ENCODE measurements at places on chromosomes 3 and 15.

DNA sequence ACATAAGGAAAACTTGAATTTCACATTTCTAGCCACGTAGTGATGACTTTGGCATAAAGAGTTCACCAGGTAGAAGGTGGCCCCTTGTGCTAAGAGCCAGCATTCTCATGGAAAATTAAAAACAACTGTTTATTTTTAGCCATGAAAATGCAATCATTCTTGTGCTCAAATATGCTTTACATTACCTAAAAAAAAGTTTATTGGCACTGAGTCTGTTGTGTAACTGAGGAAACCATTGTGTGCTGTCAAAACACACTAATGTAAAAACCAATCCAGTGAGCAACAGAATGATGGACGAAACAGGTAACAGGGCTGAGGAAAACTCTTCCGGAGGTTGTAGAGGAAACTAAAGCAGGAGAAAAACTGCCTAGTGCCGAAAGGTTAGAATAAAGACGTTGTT lies 287.0 kb upstream of the TMC3 start:
- no peak for DNase-seq

DNA sequence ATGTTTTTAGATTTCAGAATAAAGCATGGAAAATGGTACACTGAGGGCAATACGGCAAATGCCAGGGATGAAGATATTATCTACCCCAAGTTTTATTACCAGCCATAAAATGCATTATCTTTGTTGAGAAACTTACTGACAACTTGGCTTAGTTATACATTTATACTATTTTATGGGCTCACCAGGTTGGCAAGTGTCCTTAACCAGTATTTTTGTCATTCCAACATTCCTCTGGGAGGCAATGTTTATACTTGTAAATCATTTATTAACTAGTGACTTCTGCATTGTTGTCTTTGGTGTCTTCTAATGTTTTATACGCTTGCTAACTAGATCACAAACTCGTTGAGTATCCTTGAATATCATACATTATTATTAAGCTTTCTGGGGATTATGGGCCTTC lies 18.0 kb upstream of the ADGRG7 start:
- no peak for DNase-seq

- no peak for DNase-seq
Measured at GRCh38 chr3:78268087-78268486, 1228.2 kb downstream of the ROBO2 start.

DNA sequence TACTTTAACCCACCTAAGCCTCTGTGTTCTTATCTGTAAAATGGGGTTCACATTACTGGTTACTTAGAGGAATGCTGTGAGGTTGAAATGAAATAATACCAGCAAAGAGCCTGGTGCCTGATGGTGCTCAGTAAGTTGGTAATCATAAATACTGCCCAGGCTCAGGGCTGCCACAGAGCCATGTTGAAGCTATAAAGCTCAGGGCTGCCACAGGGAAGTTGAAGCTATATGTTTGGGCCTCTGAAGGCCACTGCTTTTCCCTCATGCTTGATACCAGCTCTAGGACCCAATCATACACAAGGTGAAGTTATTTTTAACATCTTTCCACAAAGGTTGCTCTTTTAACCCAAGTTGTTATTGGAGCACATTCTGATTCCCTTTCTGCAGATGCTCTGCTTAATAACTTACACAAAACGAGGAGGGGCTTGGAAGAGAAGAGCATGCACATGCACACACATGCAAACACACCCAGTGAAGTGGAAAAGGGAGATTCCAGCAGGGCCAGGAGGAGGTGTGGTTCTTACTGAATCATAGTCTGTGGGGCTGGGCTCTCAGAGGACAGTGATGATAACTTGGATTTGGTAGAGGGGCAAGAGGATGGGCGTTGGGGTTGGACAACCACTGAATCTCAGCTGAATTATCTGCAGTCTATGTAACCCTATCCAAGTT lies 17.4 kb downstream of the PARP14 start:
- no peak for DNase-seq

DNA sequence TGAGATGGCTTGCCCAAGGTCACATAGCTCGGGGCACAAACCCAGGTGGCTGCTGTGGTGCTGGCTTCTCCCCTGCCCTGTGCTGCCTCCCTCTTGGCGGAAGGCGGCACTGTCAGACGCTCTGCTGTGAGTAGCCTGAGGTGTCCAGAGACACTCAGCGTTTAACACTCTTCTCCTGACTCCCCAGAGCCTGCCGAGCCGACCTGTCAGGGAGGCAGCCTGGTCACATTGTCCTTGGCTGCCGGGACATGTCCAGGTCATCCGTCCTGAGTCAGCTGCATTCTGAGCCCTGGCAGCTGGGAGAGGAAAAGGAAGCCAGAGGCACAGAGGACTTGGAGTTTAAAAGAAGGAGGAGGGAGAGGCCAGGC lies 4.7 kb downstream of the LMAN1L start:
- no peak for DNase-seq

DNA sequence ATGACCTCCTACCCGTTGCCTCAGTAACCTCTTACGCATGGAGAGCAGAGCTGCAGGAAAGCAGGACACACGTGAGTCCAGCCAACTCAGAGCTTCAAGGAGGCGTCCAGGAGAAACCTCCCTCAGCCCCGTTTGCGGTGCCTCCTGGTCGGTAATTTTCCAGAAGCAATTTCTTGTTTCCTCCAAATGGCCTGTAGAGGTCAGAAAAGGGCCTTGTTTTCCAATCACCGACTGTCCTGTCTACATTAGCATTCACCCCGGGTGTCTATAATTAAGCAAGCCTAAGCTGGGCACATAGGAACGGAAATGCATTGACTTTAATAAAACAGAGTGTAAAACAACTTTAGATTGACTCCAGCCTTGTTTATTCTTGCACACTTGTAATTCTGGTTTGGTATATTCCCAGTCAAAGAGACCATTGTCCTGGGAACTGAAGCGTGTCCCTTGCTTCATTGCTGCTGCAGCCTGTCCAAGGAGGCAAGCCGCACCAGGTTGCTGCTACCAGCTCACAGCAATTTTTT lies 836.2 kb downstream of the AGBL1 start:
- peak; percentile 76 for DNase-seq

DNA sequence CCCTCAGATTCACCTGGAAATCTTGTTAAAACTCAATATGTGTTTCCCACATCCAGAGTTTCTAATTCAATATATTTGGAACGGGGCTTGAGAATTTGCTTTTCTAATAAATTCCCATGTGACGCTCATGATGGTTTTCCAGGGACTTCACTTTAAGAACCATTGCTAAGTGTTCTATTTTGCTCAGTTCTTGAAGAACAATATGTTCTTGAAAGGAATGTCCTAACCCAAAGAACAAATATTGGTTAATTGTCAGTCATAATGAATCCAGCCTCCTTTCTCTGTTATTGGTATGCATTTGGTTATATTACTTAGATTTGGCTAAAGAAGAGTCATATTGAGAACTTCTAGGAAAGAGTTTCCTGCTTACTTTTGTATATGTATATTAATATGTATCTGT lies 4.4 kb upstream of the PLSCR2 start:
- no peak for DNase-seq

DNA sequence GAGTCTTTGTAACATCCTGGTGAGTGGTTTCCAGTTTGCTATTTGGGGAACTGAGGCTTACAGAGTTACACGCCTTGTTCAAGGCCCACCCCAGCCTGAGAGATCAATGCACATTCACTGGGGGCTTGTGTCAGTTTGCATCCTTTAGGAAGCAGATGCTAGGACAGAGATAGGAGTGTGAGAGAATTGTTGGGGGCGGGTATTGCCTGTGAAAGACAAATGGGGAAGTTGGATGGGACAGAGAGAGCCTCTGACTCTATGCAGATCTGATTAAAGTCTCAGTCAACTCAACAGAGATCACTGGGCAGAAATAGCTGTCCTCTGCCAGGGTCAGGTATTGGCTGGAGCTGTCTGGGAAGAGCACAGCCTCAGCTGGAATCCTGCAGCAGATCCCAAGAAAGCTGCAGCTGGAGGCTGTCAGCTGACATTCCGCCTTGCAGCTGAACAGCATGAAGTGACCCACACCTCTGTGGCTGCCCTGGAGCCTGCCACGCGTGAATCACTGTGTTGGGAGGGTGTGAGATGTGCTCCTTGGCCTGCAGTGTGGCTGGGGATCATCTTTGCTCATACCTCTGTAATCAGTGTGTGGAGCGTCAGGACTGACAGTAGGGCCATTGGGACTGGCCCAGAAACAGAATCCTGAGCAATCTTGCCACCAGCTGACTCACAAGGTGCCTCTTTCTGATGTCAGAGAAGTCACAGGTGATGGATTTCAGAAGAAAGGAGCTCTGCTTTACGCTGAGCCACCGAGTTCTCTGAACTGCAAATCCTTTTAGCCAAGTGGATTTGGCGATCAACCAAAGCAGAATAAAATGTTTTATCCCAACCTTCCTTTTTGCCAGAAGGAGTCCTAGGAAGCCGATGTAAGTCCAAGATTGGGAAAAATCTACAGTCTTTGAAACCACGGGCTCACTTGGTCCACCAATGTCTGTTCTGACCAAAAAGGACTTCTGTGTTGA lies 284.1 kb upstream of the LRRFIP2 start:
- DNase-seq, result no peak

DNA sequence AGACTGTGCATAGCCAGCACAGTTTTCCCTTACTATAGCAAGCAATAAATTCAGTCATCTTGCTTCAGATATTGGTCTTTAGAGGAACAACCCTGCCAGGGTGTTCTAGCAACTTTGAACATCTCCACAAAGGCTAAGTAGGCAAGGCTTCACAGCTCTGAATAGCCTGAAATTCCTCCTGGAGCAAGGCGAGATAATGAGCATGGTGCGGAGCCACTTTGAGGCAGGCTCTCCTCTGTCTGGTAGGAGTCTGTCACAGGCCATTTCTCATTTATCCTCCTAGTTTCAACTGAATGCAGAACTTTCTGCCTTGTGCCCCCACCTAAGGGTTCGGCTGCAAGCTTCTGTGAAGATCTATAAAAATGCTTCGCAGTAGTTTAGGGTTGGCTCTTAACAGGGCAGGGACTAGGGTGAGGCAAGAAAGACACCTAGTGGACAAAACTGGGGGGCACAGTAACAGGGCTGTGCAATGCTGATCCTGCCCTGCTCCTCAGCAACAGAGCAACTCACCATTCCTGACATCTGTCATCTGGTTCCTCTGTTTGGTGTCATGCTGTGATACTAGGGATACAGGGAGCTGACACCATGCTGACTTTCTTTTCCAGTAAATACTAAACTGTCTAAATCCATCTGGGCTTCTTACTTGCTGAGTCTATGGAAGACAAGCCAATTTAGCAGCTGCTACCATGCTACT lies 16.6 kb upstream of the EHHADH start:
- DNase-seq, result peak; percentile 72

DNA sequence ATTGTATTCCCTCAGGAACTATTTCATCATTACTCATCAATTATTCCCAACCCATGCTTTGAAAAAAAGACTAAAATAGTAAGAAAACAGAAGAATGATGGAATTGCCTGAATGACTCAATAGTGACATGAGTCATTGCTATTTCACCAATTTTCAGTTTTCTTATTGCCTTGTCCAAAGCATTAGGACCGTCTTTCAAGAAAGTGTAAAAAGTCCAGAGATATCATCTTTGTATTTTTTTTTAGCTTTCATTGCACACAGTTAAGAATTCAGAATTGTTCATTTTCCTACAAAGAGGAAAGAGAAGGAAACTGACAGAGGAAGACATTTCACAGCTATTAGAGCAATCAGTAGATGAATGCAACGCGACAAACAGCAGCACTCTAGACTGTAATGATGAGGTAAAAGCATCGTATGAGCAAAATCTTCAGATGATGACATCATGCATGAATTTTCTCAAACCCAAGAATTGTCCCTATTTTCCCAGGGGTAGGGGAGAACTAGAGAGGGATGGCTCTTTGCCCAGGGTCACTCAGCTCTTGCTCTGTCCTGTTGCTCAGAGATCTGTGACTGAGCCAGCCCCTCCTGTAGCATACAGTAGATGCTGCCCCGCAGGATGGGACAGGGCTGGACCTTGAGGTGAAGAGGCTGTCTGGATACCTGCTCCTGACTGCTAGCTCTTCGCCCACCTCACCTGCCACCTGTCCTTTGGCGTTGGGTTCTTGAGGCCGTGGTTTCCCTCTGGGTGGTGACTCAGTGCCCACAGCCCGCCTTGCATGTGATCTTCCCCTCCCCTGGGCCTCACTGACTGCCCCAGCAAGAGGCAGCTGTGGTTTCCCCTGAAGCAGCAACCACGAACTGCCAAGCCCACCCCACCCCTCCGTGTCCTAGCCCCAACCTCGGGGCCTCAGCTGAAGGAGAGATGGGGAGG lies 84.8 kb downstream of the PPCDC start:
- DNase-seq, result no peak

DNA sequence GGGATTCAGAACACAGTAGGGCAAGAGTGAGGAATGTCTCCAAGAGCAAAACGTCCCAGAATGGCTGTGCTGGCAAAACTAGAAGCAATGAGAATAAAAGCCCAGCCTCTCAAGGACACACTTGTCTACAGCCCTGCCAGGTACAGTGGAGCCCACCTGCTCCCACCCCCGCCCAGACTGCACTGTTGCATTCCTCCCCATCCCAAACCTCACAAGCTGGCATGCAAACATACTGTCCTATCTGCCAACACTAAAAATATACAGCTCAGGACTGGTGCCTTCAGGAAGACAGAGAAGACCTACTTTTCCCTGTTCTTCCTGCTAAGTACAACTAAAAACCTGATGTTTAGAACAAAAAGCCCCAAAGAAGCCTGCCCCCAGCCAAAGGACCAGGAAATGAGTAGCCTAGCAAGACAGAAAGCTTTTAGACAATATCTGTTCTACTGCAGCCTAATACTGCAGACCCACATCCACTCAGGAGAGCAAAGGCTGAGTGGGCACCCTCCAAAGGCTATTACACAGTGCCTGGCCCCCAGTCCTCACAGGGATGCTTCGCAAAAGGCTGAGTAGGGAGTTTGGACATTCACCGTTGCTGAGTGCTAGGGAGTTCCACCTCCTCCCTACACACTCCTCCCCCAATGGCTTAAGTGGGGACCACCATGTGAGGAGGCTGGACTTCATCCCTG lies 13.5 kb downstream of the OCA2 start:
- DNase-seq, result no peak

- DNase-seq, result peak; percentile 79
Measured at GRCh38 chr15:34721802-34722438, 32.9 kb downstream of the GJD2 start.

DNA sequence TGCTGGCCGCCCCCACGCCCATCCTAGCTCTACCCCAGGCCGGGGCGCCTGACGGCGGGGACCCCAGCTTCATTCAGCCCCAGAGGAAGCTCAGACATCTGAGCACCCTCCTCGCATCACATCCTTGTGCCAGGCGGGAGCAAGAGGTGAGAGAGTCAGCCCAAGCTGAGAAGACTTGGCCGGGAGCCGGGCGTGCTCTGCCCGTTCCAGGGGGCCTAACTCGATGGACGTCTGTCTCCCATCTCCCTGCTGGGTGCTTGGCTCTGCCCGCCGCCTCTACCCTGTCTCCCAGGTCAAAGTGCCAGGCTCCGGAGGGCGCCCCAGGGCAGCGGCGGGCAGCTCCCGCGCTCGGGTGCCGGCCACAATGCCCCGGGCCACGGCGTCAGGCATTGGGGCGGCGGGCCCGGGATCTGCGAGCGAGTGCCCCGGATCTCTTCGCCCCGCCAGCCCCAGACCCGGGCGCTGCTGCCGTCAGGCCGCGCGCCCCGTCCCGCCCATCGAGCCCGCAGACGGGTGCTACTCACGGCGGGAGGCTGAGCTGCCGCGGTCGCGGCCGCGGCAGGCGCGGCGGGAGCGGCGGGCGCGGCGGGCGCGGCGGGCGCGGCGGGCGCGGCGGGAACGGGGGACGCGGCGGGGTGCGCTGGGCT lies 388 bp downstream of the DAPK2 start:
- DNase-seq, result peak; percentile 55

- DNase-seq, result no peak
Measured at GRCh38 chr3:102054543-102055080, 205.3 kb downstream of the NFKBIZ start.

- no peak for DNase-seq
Measured at GRCh38 chr15:70516408-70517193, 246.8 kb downstream of the UACA start.

- DNase-seq, result no peak
Measured at GRCh38 chr3:178532476-178532875, 3.8 kb upstream of the KCNMB2 start.

Measured in GM23338 (cell line).